ENCODE measurements at places on chromosomes 16 and 17.

DNA sequence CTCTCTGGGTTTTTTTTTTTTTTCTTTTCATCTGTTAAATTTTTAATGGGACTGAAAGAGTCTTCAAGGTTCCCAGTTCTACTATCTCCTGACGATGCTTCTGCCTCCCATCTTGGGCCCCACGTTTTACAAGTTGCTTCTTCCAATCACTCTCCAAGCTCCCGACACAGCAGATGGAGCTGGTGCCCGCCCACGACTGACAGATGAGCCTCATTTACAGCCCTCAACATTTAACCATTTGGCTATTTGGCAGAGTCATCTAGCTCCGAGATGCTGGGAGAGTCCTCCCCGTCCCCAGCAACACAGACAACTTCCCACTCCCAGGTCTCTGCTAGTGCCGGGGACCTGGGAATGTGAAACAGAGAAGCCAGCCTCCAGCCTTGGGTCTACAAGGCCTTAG lies 276.9 kb downstream of the SHISA9 start:
- DNase-seq = no peak

GRCh38 chr16:10599626-10600025 lies 19.2 kb upstream of the EMP2 start:
- DNase-seq = no peak

GRCh38 chr16:62225675-62226074 lies 189.4 kb upstream of the CDH8 start:
- DNase-seq = peak; percentile 44

DNA sequence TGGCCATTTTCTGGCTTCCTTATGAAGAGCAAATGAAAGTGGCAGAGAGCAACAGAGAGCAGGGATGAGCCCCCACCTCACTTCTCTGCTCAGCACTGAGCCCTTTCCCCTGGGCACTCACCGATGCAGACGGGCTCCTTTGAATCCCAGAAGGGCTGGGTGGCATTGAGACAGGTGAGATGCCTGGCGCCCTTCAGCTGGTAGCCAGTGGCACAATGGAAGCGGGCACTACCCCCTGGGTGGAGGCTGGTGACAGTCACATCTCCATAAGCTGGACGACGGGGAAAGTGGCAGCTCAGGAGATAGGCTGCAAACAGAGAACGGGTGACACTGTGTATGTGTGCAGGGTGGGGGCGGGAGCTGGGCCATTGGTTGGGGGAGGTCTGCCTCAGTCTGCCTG lies 12.5 kb upstream of the PHF12 start:
- DNase-seq = no peak

DNA sequence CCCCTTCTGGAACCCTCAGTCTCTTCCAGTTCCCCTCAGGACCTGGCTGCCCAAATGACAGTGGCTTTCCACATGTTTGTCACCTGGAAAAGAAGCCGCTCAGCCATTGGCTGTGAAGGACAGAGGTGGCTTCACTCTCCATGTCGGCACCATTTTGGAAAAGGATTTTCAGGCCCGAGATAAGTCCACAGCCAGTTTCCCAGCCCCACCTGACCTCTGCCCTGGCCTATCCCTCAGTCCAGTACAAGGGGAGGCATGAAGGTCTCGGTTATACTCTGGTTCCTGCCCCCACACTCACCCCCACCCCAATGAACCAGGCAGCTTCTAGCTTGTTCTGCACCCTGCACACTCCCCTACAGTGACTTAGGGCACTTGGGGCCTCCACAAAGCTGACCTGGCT lies 15.2 kb downstream of the AOC3 start:
- no peak for DNase-seq

DNA sequence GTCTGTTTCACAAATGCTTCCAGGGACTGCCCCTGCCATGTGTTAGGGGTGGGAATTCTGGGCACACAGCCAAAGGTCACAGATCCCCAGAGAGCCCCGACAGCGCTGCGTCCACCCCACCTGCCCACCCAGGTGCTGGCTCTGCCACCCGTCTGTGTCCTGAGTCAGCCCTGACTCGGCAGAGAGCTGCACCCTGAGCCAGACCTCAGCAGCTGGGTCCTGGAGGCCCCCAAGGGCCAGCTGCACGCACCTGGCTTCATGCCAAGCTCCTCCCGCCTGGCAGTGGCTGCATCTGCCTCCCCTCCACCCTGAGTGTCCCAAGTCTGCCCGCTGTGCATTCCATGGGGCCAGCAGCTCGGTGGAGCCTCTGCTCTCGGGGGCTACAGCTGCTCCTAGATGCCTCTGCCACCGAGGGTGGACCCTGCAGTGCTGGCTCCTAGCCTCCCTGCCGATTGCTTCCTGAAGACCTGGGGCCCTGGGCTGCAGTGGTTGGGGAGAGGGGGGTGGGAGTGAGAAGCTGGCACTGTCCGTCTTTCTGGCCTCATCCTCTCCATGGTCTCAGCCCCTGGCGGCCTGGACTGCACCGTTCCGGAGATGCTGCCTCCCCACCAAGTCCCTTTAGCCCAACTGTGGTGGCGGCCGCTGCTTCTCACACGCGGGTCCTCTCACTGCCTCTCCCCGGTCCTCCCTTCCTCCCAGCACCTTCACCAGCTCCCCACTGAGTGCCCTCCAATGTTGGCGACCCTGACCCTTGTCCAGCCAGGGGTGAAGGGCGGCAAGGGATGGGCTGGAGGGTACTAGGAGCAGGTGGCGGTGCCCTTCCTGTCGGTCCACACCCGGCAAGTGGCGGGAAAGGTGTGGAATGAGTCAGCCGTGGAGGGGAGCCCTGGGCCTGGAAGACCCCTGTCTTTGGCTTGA lies 3.0 kb downstream of the SECTM1 start:
- DNase-seq = no peak

GRCh38 chr16:3695610-3696369 lies 21.5 kb downstream of the TRAP1 start:
- peak; percentile 25 for DNase-seq

GRCh38 chr17:67819722-67820121 lies 5.6 kb upstream of the BPTF start:
- DNase-seq = no peak

DNA sequence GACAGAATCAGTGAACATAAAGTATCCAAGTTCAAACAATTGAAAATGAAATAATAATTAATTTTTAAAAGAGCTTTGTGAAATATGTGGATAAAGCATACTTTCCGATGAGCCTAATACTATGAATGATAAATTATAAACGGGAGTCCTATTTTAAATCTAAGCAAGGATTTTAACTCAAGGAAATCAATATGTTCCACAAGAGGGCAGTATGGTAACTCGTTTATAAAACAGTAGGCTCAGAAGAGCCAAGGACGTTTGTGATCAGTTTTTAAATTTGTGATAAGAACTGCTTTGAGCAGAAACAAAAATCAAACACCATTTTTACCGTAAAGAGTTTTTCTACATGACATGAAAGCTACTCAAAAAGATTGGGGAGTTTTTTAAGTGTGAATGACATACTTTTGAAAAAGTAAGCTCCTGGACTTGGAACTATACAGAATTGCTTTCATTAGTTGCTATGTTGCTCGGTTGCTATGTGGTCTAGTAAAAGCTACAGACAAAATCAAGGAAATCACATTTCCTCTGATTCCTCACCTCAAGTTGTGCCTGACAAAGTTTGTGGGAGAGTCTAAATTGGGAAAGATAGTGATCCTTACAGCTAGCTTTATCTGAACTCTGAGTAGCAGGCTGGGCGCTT lies 11.8 kb upstream of the TEKT1 start:
- peak; percentile 48 for DNase-seq

DNA sequence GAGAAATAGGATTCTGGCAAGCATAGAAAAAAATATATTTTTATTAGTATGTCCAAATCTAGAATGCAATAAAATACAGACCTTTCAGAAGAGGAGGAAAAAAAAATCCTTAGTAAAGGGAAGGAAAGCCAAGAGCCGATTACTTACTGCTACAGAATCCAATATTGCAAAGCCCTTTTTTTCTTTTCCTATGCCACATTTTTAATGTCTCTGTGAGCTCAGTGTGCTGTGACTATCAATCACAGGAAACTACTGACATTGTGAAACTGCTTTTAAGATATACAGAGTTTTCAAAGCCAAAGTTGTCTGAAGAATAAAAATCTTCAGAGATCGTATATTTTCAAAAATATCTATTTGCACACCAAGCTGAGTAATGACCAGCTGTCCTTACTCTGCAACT lies 120.4 kb downstream of the CHD9NB start:
- no peak for DNase-seq

DNA sequence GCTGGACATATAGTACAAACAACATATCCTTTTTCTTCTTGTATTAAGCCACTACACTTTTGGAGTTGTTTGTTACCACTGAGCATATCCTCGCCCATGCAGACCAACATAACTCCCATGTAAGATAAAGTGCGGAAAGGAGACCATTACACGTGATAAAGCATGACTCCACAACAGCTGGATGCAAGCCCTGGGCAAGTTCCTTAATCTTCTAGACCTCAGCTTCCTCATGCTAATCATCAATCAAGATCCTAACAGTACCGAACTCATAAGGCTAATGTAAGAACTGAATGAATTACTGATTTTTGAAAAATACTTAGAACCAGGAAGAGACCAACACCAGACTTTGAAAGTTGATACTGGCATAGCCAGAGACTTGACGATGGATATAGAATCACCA lies 47.0 kb upstream of the GSG1L start:
- DNase-seq = no peak

DNA sequence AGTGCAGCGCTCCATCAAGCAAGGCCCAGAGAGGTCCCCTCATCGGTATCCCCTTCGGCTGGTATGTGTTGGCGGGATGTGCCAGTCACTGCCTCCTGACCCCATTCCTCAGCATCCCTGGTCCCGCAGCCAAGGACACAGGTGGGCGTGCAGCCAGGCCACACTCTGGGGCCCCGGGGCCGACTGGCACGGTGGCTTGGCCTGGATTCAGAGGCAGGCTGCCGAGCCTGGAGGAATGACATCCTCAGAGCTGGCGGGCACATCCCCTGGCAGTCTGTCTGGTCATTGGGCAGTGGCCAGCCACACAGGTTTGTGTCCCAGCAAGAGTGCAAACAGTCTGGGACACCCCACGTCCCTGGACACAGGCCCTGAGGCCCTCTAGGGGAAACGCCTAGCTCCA lies 111.1 kb downstream of the SDK2 start:
- DNase-seq = peak; percentile 92

- no peak for DNase-seq
Observed at GRCh38 chr17:39175695-39176093, 9.7 kb upstream of the ARL5C start.

GRCh38 chr17:14301279-14302090 lies 604 bp downstream of the HS3ST3B1 start:
- DNase-seq = no peak

GRCh38 chr17:75366432-75366831 lies 39.0 kb downstream of the GRB2 start:
- no peak for DNase-seq

DNA sequence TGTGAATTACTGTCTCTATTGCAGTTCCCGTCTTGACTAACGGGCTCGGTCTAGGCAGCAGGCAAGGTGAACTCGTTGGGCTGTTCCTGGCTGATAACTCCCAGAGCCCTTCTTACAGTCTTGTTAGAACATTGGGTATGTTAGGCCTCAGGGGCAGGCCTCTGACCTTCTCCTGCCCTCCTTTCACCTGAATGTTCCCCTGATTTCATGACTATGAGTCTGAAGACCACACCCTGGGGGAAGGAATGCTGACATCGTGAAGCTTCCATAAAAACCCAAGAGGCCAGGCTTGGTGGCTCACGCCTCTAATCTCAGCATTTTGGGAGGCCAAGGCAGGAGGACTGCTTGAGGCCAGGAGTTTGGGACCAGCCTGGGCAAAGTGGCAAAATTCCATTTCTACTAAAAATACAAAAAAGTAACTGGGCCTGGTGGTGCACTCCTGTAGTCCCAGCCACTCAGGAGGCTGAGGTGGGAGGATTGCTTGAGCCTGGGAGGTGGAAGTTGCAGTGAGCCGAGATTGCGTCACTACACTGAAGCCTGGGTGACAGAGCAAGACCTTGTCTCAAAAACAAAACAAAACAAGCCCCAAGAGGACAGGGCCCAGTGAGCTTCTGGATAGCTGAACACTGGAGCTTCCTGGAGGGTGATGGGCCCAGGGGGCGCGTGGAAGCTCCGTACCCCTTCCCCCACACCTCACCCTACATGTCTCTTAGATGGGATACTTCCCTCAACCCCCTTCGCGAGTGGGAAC lies 47.8 kb upstream of the FBXO47 start:
- DNase-seq = no peak

DNA sequence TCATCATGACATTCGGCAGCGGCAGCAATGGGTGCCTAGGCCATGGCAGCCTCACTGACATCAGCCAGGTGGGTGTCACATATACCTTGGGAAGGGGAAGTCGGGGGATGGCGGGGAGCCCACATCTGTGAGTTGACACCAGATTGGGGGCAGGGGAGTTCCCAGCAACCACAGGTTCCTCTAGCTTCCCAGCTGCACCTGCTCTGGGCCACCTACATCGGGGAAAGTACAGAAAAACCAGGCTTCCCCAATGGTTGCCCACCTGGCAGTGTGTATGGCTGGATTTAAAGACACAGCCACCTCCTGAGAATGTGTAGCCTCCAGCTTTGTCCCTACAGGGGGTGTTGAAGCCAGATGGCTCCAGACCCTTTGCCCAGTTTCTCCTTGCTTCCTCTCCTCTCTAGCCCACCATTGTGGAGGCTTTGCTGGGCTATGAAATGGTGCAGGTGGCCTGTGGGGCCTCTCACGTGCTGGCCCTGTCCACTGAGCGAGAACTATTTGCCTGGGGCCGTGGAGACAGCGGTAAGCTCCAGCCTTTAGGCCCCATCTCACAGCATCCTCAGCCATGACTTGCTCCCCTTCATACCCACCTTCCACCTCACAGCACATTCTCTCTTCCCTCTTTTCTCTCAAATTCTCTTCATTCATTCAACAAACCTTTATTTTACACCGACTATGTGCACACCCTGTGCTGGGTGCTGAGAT lies 5.0 kb upstream of the TRAF4 start:
- no peak for DNase-seq

DNA sequence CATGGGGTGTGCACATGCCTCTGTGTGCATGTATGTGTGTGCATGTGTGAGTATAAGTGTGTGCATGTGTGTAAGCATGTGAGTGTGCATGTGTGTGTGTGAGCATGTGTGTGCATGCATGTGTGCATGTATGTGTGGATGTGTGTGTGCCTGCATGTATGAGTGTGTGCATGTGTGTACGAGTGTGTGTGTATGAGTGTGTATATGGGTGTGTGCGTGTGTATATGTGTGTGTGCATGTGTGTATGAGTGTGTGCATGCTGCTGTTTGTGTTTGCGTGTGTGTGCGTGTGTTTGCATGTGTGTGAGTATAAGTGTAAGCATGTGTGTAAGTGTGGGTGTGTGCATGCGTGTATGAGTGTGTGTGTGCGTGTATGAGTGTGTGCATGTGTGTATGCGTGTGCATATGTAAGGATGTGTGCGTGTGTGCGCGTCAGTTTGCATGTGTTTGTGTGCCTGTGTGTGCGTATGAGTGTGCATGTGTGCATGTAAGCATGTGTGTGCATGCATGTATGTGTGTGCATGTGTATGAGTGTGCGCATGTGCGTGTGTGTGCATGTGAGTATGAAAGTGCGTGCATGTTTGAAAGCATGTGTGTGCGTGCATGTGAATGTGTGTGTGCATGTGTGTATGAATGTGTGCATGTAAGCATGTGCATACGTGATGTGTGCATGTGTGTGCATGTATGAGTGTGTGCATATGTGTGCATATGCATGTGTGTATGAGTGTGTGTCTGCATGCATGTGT lies 8.6 kb downstream of the TPSD1 start:
- no peak for DNase-seq

Data from cerebellar cortex (tissue), 1 donor.